Suppressor macrophage treated with lipopolysaccharide for 1 hour (primary cell): ENCODE measurements at places on chromosomes 7 and 10.

- DNase-seq: no peak
These were observed 150.9 kb downstream of the MBL2 start for GRCh38 chr10:52621635-52622079.

DNA sequence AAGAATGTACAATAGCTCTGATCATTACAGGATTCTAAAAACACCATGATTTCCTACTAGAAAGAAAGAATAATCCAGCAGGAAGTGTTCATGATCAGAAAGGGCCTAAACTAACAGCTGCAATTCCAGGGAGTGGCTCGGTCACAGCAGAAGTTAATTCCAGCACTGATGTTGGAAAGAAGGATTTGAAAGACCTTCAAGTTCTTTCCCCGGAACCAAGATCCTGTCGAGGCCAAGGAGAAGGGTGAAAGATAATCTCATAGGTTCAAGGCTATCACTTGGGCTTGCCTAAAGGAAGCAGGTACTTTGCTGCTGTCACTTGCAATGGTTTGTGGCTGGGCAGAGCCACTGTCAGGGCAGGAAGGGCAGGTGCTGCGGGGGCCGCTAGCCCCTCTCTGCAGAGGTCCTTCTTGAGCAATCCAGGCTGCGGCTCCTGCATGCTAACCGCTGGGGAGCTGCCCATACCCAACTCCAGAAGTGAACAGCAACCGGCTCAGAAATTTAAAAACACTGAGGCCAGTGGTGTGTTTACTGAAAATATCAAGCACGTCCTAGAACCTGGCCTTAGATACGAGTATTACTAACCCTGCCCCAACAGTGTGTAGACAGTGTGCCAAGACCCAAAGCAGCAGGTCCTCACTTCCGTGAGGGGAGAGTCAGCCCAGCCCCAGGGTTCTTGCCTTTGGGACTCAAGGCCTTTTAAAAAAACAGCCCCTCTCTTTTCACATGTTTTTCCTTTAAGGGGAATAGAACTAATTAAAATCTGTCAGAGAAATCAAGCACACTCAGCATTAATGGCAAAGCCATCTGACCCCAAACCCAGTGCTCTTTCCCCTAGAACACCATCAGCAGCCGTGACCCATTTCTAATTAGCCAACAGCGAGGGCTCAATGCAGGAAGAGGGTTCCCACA is 76.8 kb downstream of the VIPR2 start:
- DNase-seq: no peak

DNA sequence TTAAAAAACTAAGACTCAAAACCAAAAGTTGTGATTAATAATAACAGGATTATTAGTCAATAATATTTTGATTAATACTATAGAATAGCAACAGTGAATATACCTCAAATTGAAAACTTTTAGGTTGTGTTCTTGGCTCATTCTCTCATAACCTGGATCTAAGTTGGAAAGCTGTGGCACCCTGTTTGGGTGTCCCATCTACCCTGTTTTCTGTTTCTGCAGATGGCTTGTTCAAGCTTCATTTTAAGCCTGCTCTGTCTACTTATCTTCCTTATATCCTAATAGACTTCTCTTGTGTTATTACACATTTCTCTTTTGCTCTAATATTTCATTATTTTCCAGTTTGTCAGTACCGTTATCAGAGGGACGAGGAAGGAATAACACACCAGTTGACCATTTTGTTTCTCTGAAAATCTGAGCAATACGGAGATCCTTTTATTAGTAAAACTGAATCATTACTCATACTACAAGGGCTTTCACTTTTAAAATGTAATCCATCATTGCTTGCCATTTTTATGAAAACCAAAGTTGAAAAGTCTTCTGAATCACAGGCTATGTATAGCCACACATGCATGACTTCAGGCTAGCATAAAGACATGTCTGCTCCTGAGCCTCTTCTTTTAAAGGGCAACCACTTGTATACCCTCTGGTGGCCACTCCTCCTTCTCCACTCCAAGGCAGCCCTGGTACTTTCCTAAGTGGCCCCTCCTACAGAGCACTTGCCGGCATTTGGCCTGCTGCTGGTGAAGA is 22.3 kb downstream of the COX15 start:
- peak; percentile 14 for DNase-seq

DNA sequence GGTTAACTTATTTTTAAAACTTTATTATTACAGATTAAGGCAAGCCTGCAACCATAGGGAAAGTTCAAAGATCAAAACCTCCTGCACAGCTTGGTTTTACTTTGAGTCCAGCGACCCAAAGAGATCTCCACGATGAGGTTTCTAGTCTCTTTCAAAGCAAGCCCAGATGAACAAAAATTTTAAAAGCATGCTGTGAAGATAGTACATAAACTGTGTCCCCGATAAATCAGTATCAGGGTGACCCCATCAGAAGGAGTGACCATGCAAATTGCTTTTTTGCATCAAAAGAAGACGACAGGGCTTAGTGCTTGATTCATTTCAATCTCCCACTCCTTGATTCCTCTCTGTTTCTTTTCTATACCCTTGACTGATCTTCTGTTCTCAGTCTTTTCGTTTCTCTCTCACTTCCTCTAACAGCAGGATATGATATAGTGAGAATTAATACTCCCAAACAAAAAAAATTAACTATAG is 16.0 kb upstream of the DNTT start:
- peak; percentile 35 for DNase-seq

- DNase-seq: no peak
These were observed 28.6 kb downstream of the OGDH start for GRCh38 chr7:44634839-44635591.

DNA sequence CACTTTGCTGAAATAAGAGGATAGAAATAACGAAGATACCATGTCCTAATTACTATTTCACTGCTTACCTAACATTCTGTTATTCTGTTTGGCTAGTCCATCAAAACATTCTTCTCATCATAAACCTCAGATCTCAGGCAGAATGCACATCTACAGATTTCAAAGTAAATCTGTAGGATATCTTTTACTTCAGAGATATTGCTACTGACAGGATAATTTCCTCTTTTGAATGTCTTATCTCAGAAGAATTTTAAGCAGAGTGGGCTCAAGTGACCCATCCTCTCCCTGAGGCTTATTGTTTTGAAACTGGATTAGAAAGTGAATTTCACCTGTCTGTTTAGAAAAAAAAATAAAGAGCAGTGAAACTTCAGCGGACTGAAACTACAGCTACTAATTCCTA is 83.6 kb downstream of the SEMA3C start:
- DNase-seq: no peak

GRCh38 chr10:13335881-13336280 is 12.2 kb downstream of the SEPHS1 start:
- no peak for DNase-seq

GRCh38 chr10:3484306-3485056 is 300.5 kb downstream of the KLF6 start:
- DNase-seq: peak; percentile 40

- no peak for DNase-seq
These were observed 48.6 kb downstream of the NCAPG2 start for GRCh38 chr7:158655931-158656441.

- DNase-seq: no peak
These were observed 38.8 kb downstream of the GBX1 start for GRCh38 chr7:151128716-151129115.

DNA sequence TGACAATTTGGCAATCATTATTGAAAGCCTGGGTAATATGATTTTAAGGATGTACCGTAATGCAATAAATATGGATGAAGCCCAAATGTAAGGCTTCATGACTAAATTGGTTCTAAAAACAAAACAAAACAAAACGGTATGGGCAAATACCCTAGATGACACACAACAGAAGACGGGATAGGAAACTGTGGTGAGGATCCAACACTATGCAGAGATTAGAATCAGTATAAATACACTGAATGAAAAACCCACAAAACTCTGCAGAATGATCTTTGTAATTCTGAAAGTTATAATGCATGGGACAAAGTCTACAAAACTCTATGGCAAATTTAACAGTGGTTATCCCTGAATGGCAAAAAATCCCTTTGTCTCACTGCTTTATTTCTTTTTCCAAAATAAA is 57.6 kb downstream of the MALSU1 start:
- no peak for DNase-seq

- DNase-seq: no peak
These were observed 110.2 kb downstream of the COL13A1 start for GRCh38 chr10:69911613-69912528.

GRCh38 chr7:44277851-44278250 is 47.5 kb downstream of the CAMK2B start:
- DNase-seq: no peak

GRCh38 chr7:101557421-101557820 is 71.7 kb downstream of the MYL10 start:
- DNase-seq: no peak

DNA sequence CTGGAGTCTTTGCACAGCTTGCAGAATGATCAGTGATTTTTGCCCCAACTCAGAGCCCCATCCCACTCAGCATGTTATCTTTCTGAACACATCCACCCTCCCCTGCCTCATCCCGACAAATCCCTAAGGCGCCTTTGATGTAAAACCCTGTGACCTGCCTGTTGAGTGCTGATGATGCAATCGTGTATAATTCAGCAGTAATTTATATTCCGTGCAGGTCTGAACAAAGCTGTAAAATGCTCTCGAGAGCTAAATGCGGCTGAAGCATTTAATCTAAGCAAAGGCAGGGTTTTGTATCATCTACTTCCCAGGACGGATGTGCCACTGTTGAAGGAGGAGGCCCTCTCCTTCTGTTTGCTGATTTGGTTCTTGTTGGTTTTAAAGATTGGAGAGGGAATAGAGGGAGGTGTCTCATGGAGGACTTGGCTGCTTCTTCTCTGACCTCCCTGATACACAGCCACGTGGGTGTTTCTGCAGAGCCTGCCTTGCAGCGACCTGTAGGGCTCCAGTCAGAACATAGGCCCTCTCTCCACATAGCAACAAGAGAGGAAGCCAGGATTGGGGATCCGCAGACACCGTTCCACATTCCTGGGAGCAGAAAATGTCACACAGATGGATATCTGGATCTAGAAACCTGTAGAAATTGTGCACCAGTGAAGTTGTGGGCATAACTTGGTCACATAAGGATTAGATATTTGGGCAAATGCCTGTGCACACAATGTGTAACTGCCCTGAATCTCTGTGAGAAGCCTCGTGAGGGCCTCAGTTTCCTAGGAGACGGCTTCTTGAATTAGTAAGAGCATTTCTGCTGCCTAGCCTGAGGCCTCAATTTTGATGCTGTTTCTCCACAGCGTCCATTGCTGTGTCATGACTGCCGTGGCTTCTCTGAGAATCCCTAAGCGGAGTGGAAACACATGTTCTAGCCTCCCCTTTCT is 90.2 kb upstream of the AGK start:
- no peak for DNase-seq

GRCh38 chr10:97726636-97727178 is 10.2 kb upstream of the ZFYVE27 start:
- no peak for DNase-seq

- no peak for DNase-seq
These were observed 947.7 kb upstream of the SORCS1 start for GRCh38 chr10:108112218-108112617.

- DNase-seq: no peak
These were observed 127.6 kb downstream of the DLG5 start for GRCh38 chr10:77798940-77799339.
